Urothelium cell line (cell line): ENCODE measurements at places on chromosomes 6 and 20.
A peak's percentile ranks its signal among the peaks of the same experiment; 100 is the strongest.

GRCh38 chr20:47489448-47489872 lies 12.2 kb upstream of the NCOA3 start:
- DNase-seq: no peak

GRCh38 chr20:53828088-53828681 lies 234.5 kb upstream of the ZNF217 start:
- DNase-seq: peak; percentile 48

- DNase-seq: no peak
Measured at GRCh38 chr6:167984144-167984719, 13.2 kb upstream of the KIF25 start.

DNA sequence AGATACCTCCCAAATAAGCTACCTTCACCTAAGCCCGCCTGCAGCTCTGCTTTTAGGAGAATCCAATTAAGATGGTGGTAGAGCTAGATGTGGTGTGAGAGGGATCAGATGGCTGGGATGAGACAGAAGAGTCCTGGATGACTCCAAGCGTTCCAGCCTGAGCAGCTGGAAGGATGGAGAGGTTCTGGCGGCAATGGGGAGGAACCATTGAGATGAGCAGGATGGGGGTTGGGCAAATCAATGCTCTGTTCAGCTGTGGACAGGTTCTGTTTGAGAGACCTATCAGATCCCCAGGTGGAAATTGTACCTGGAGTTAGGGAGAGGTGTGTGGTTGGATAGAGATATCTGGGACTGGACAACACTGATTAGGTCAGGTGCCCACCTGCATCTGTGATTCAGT lies 23.0 kb downstream of the PHACTR3 start:
- no peak for DNase-seq

- DNase-seq: no peak
Measured at GRCh38 chr6:150238336-150238741, 95.5 kb downstream of the PPP1R14C start.

- peak; percentile 73 for DNase-seq
Measured at GRCh38 chr6:10510592-10511367, 10.4 kb upstream of the GCNT2 start.

GRCh38 chr20:6533761-6534479 lies 233.6 kb upstream of the BMP2 start:
- peak; percentile 40 for DNase-seq

- no peak for DNase-seq
Measured at GRCh38 chr6:35569011-35569461, 56.3 kb upstream of the TULP1 start.
